ENCODE measurements at places on chromosomes 6 and 20. TPM values are rescaled to one million over a fixed set of nuclear protein-coding genes. Genes with fewer than 3 reads are reported as not detected.
A peak's percentile ranks its signal among the peaks of the same experiment; 100 is the strongest.

TCF15 gene
- total RNA-seq: 0.33 TPM

EFCAB8 gene
- total RNA-seq: not detected

CFAP206 gene
- total RNA-seq: 1.7 TPM

DNA sequence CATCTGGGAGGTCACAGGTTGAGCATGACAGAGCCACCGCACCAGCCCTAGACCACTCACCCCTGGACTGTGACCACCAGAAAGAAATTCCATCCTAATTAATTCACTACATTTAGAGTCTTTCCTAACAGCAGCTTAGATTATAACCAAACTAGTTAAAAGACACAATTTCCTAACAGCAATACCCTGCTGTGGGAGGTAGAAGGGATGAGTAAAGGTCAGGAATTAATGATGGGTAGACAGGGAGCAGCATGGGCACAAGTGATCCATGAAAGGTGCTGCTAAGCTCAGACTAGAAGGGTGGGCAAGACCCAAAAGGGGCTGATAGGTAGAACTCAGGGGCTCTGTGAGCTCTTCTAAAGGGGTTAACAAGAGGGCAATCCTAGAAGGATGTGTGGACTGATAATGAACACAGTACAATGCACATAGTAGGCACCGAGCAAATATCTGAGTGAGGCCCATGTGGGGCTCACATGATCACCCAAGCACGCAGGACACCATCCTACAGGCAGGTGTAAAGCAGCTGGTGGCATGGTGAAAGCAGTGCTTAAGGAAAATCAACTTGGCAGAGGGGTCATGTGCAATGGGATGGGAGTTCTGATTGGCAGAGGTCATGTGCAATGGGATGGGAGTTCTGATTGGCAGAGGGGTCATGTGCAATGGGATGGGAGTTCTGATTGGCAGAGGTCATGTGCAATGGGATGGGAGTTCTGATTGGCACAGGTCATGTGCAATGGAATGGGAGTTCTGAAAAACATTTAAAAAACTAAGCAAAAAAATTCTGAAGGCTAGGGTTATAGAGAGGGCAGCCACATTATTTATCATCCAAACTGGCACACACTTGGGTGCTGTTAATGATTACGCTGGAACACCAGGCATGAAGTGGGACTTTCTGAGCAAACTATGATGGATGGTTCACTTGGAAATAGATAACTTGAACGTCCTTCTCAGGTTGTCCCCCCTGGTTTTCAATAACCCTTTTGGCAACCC is 188.2 kb upstream of the FOXQ1 start:
- no peaks in the 10 kb centered on the region for H3K36me3 ChIP-seq
- no peaks in the 10 kb centered on the region for H3K4me1 ChIP-seq
- no peak overlapping the region for H3K27ac ChIP-seq
- H3K27me3 ChIP-seq: no peaks in the 10 kb centered on the region
- no peak overlapping the region for H3K4me3 ChIP-seq

IRF4 gene
- 1.0 TPM for total RNA-seq

UBE2C gene
- not detected for total RNA-seq

IL17A gene
- total RNA-seq: not detected

DNA sequence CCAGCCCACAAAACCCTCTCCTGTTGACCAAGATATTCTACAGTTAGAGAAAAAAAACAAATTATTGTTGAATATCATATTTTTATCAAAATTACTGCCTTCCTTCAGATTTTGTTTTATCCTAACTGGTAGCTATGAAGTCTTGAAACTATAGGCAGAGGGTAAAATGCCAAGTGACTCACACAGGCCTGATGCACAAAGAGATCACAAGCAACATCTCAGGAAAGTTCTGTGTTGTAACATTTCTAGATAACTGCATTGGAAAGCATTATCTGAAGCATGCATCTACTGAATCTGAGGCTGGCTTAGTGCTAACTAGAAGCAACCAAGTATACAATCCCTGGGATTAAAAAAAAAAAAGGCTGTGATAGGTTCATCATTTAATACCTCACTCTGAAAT is 134.2 kb downstream of the PKHD1 start:
- DNase-seq: no peak
- H3K27ac ChIP-seq: no peak overlapping the region
- H3K27me3 ChIP-seq: no peaks in the 10 kb centered on the region
- H3K4me3 ChIP-seq: no peak overlapping the region
- no peaks in the 10 kb centered on the region for H3K36me3 ChIP-seq
- H3K4me1 ChIP-seq: no peaks in the 10 kb centered on the region

DNA sequence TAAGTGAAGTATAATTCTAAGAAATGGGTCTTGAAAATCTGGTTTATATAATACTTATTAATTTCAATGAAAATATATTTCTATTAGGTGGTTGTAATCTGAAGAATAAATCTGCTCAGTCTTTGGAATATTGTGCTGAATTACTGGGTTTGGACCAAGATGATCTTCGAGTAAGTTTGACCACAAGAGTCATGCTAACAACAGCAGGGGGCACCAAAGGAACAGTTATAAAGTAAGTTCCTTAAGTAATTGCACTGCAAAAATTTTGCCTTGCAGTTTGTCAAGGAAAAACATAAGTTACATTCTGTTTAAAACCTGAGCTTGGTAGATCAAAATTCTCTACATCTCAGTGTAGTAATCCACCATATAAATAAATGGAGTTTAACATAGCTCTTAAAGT is 106.0 kb downstream of the MYO6 start:
- H3K36me3 ChIP-seq: no peaks in the 10 kb centered on the region
- DNase-seq: no peak
- no peaks in the 10 kb centered on the region for H3K4me1 ChIP-seq
- H3K4me3 ChIP-seq: no peak overlapping the region
- no peaks in the 10 kb centered on the region for H3K27me3 ChIP-seq

GLP1R gene
- not detected for total RNA-seq

POPDC3 gene
- not detected for total RNA-seq

- H3K4me1 ChIP-seq: no peaks in the 10 kb centered on the region
- H3K27ac ChIP-seq: no peak overlapping the region
- H3K27me3 ChIP-seq: no peaks in the 10 kb centered on the region
These were observed 25.9 kb upstream of the TGM2 start for GRCh38 chr20:38190936-38191371.

CDC40 gene
- total RNA-seq: 21.8 TPM

DNA sequence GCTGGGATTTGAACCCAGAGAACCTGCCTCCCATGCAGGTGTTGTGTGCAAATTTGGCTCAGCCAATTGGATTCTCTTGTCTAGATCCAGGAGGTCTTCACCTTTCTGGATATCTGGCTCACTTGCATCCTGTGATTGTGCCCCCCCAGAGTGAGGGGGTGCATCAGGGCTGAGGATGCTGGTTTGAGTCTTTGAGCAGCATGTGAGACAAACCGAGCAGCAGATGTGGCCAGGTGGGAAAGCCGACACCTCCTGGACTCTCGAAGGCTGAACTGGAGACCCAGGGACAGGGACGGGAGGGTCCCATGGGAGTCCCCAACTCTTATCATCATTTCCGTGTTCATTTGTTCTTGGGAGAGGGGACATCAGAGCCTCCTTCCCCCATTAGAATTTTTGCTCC is 30.6 kb upstream of the SULF2 start:
- no peaks in the 10 kb centered on the region for H3K27me3 ChIP-seq
- no peak for DNase-seq
- no peaks in the 10 kb centered on the region for H3K4me1 ChIP-seq
- no peaks in the 10 kb centered on the region for H3K36me3 ChIP-seq
- no peak overlapping the region for H3K27ac ChIP-seq

DNA sequence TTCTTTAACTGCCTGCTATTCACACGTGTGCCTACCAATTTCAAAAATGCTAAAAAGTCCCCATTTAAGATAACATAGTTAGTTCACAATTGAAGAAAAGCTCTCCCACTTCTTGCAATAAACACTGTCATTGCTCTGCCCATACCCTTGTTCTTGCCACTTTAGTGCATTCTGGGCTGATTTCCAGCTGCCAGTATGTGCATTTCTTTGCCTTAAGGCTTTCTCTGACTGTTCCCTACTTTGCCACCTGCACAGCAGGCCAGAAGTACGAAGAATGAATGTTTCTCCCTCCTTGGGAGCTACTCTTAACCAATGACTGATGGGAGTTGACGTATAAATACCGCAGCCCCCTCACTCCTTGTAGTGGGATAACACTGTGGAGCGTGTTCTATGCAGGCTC is 16.0 kb upstream of the ATRN start:
- no peak overlapping the region for H3K4me3 ChIP-seq
- DNase-seq: no peak
- no peaks in the 10 kb centered on the region for H3K27me3 ChIP-seq
- no peaks in the 10 kb centered on the region for H3K36me3 ChIP-seq
- H3K27ac ChIP-seq: no peak overlapping the region

GRCh38 chr20:22729180-22729579 is 144.8 kb upstream of the FOXA2 start:
- no peak for DNase-seq
- H3K27ac ChIP-seq: no peak overlapping the region
- H3K27me3 ChIP-seq: no peaks in the 10 kb centered on the region
- no peak overlapping the region for H3K4me3 ChIP-seq
- no peaks in the 10 kb centered on the region for H3K36me3 ChIP-seq

GRCh38 chr6:79813143-79813850 is 134.1 kb downstream of the ELOVL4 start:
- no peak for DNase-seq
- no peaks in the 10 kb centered on the region for H3K36me3 ChIP-seq
- H3K4me3 ChIP-seq: no peak overlapping the region
- H3K4me1 ChIP-seq: no peaks in the 10 kb centered on the region

GRCh38 chr6:72466971-72467566 is 154.8 kb upstream of the KCNQ5 start:
- no peak overlapping the region for H3K27ac ChIP-seq
- no peak overlapping the region for H3K4me3 ChIP-seq
- H3K27me3 ChIP-seq: no peaks in the 10 kb centered on the region
- no peak for DNase-seq
- H3K36me3 ChIP-seq: no peaks in the 10 kb centered on the region

DNA sequence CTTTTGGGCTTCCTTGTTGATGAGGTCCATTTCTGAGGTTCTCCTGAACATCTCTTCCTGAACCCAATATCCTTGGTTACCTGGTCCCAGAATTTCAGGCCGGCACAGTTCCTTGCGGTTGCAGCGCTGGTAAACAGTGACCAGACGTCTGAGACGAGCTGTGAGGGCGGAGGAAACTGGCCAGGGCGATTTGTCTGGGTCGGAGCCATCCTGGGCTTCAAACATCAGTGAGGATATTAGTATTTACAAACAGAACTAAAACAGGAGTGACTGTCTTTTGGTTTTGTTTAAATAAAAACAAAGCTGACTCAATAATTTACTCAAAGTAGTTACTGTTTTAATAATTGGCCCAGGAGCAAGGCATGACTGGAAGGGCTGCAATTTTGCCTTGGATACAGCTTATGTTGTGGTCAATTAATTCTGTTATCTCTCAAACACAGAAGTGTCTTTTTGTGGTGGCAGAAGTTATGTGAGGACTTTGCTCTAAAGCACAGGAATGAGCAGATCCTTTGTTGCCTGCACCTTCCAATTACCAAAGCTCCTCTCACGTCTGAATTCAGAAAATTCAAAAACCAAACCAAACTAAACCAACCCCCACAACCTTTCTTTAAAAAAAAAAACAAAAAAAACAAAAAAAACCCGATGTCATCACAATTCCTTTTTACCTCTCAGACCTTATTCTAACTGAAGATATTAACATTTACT is 58.7 kb upstream of the EMILIN3 start:
- no peak overlapping the region for H3K27ac ChIP-seq
- no peak overlapping the region for H3K4me3 ChIP-seq
- no peak for DNase-seq
- H3K27me3 ChIP-seq: no peaks in the 10 kb centered on the region
- H3K4me1 ChIP-seq: no peaks in the 10 kb centered on the region
- H3K36me3 ChIP-seq: no peaks in the 10 kb centered on the region

GRCh38 chr20:31712564-31713311 is 9.9 kb downstream of the BCL2L1 start:
- H3K4me1 ChIP-seq: peaks cover 14% of the 10 kb centered on the region
- no peaks in the 10 kb centered on the region for H3K27me3 ChIP-seq
- no peak overlapping the region for H3K4me3 ChIP-seq
- peak; percentile 69 for DNase-seq
- no peak overlapping the region for H3K27ac ChIP-seq
- H3K36me3 ChIP-seq: no peaks in the 10 kb centered on the region

DNA sequence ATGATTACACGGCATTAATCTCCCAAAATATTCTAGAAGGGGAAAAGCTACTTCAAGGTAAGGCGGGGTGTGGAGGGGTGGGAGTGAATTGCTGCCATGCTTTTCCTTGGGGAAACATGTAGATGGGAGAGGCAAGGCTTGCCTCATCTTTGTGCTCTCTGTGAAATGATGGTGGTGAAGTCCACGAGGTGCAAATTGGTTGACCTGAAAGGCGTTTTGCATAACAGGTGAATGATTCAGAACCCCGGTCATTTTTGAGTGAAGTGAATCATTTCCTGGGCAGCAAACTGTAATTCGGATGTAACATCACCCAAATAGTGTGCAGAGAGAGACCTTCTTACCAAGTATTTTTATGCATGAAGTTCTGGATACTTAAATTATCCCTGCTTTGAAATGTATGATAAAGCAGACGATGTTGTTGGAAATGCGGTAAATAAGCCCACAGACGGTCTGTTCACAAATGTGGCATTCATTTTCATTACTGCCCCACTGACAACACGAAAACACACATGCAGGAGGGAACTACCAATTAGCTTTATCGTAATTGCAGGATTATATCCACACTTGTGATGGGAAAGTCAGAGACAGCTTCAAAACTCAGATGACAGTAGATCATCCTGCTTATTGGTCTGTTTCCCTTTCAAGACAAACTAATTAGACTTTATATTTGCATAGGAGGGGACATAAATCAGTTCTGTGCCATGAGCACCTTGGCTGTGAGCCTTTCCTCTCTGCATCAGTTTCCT is 3.0 kb downstream of the CDH4 start:
- no peaks in the 10 kb centered on the region for H3K36me3 ChIP-seq
- DNase-seq: no peak
- no peaks in the 10 kb centered on the region for H3K27me3 ChIP-seq
- no peak overlapping the region for H3K27ac ChIP-seq
- H3K4me1 ChIP-seq: peaks cover 3% of the 10 kb centered on the region
- H3K4me3 ChIP-seq: no peak overlapping the region

GRCh38 chr6:161544801-161545480 is 271.1 kb upstream of the AGPAT4 start:
- no peak overlapping the region for H3K4me3 ChIP-seq
- no peaks in the 10 kb centered on the region for H3K27me3 ChIP-seq
- DNase-seq: no peak
- H3K4me1 ChIP-seq: no peaks in the 10 kb centered on the region

DNA sequence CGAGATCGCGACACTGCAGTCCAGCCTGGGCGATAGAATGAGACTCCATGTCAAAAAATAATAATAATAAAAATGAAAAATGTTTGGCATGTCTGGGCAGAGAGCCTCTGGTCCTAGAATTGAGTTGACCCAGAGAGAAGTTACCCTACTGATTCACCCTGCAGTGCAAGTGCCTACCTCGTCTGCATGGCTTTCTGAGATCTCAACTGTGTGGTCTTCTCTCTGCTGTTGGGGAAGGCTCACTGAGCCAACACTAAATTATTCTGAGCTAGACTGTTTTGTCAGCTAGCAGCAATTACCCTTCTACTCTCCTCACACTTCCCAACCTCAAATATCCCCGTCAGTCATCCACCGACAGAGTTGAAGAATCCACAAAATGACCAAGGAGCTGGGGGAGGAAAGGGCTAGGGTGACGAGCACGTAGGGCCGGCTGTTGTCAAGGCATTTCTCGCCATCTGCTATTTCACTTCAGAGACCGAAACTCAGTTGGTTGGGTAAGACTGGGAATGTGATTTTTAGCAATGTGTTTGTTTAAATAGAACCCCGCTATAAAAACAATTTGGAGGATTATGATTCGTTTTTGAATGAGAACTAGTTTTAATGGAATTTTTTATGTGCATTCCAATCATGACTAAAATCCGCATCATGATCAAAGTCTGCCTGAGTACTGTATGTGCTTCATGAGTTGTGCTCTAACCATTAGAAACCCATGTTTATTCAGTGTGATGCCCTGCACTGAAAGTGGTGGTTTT is 9.4 kb downstream of the MAS1 start:
- H3K36me3 ChIP-seq: no peaks in the 10 kb centered on the region
- H3K27me3 ChIP-seq: no peaks in the 10 kb centered on the region
- no peak overlapping the region for H3K27ac ChIP-seq
- peaks cover 1% of the 10 kb centered on the region for H3K4me1 ChIP-seq
- DNase-seq: no peak

Data from ovary (tissue), 10 donors.